ENCODE measurements at places on chromosomes 6 and 20.

GRCh38 chr20:62529896-62530642 lies 54.3 kb upstream of the GATA5 start:
- DNase-seq: no peak

DNA sequence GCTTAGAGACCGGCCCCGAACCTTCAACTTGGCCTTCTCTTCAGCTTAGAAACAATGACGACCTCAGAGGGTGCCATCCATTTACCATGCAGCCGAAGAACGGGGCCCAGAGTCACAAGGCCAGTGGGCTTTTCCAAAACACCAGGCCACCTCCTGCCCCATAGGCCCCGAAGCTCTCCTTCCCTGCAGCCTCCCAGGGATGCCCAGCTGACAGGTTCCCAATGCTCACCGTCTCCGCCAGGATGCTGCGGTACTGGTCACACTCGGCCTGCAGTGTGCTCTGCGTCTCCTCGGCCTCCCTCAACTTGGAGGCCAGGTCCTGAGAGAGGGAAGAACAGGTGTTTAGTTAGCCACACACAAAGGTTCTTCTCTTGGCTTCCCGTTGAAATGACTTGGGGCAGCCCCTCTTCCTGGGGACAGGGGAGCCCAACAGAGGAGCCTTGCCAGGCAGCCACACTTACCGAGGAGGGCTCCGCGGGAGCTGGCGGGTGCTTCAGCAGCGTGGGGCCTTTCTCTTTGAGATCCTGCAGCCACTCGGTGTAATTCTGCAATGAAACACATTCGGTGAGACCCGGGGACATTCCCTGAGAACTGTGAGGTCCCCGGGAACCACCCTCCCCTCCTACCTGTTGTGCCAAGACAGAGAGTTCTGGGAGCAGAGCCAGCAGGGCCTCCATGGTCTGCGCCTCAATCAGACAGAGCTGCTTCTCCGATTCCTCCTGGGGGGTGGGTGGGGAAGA lies 51.5 kb downstream of the DSTN start:
- no peak for DNase-seq

GRCh38 chr6:105884426-105884825 lies 201.7 kb upstream of the PRDM1 start:
- DNase-seq: no peak

DNA sequence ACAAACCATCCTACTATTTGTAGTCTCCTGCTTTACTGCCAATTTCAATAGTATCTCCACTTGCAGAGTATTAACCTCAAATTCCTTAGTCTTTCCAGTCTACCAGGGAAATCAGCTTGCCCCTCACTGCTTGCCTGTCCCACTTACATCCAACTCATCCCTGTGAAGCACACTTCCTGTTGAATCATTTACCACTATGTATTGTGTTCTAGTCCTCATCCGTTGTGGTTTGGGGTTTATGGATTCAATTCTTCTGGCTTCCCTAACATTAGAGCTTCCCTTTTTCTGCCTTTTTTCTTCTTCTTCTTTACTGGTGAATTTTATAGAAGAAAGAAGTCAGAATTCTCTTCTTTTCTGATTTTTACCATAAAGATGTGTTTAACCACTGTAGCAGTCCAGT lies 5.1 kb upstream of the TXLNB start:
- peak; percentile 32 for DNase-seq

DNA sequence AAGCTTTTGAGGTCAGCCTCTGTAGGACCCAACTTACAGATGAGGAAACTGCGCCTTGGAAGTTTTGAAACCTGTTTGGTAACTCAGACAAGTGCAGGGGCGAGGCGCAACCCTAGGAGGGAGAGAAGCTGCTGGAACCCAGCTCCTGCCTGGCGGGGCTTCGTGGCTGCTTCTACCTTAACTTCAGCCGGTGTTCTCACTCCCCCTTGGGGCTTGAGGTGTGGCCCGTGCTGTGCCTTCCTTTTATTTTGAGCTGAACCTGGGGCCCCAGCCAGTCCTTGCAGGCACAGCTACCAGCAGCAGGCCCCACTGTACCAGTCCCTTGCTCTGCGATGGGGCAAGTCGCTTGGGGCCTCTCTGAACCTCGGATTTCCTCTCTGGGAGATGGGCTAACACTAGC lies 12.0 kb downstream of the RBM38 start:
- no peak for DNase-seq

DNA sequence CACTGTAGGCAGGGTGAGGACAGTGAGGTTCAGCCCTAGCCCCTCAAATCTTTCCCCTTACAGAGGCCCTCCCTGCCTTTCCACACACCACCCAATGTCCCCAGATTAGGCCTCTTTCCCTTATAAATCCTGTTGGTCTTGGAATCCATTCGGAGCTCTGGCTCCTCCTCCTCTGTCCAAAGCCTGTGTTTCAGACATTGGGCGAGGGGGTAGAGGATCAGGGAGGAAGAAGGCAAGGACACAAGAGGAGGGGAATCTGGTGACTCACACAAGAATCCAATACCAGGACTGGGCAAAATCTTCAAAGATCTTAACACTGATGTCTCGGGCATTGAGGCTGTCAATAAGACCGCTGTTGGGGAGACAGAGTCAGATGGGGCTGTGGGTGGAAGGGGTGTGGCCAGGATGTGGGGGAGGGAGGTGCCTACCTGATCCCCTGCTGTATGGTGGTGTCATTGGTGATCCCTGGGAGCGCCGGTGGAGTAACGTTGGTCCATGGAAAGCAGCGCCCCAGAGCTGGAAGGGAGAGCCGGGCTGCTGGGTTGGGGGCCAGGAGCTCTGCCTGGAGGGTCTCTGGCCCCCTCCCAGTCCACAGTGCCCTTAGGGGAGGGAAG lies 7.6 kb downstream of the SLC44A4 start:
- no peak for DNase-seq

GRCh38 chr6:5121956-5122355 lies 36.8 kb downstream of the PPP1R3G start:
- DNase-seq: no peak

DNA sequence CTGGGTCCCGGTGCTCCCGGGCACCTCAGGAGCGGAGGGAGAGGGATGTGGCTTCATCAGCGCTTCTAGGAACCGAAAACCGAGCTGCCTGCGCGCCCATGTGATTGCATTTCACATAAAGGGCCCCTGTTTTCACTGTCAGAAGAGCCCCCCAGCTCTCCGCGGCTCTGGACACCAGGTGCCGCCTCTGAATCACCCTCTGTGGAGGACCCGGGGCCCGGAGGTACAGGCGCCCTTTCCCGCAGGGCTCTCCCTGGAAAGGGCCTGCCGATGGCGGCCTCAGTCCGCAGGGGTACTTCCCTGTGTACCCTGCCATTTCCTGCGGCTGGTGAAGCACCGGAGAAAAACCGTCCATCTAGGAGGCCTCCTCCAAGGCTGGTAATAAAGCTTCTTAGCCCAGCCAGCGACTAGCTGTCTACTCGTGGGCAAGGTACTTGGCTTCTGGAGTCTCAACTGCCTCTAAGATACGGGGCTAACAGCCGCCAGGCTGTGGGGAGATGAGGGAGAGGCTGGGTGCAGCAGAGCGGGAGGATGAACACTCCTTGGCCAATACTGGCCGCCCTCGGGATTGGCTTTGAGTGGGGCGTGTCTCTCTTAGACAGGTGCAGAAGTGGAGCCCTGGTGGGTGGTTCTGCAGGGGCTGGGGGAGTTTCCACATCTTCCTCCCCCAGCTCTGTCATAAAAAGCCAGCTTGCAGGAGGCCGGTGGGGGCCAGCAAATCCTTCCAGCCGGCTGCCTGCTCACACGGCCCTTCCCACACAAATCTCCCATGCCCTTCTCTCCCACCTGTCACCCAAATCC lies 1.6 kb downstream of the PPP1R16B start:
- DNase-seq: no peak

DNA sequence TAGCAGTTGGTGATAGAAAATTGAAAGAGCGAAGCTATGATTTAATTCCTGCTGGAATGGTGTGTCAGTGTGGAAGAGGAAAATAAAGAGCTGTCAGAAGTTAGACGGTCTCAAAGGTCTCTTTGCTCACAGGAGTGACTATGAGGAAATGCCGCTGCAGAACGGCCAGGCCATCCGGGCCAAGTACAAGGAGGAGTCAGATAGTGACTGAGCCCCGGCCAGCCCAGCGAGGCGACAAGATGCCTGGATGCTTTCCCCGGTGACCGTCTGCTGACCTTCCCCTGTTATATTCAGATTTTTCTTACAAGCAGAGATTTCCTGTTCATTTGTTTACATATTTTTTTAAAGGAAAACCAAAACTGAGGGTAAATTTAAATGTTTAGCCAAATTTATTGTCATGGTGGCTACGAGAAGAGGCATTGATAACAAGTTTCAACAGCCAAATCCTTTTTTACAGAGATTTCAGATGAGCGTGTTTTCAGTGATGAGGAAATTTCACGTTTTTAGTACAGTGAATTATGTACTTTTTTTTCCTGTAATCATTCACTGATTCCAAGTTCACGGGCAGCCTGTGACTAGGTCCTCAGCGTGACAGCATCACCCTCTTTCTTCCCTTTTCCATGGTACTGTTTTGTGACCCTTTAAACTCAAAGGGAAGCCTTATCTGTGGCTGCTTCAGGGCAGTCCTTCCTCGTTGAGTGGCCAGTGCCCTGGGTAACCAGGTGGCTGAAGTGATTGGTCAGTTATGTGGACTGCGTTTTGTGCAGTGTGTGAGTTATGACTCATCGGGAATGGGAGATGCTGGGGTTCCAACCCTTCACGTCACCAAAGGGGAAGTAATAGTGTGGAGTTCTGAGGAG lies 12.6 kb downstream of the DYNLT1 start:
- peak; percentile 86 for DNase-seq

GRCh38 chr6:54586251-54586650 lies 260.3 kb upstream of the FAM83B start:
- peak; percentile 26 for DNase-seq

DNA sequence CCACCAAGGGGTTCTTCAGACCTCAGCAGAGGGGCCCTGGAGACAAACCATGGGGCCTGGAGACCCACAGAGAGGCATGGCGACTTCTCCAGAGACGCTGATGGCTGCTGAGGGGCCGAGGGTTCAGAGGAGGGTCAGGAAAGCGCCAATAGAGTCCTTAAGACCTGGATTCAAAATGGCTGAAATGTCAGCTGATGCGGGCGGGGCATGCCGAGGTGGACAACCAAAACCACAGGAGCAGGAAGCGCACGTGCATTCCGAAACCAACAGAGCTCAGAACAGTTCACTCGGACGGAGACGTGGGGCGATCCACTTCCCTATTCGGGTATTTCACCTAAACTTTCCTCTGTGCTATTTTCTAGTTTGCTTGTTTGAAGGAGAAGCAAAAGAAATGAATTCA lies 99.9 kb upstream of the RIN2 start:
- no peak for DNase-seq

DNA sequence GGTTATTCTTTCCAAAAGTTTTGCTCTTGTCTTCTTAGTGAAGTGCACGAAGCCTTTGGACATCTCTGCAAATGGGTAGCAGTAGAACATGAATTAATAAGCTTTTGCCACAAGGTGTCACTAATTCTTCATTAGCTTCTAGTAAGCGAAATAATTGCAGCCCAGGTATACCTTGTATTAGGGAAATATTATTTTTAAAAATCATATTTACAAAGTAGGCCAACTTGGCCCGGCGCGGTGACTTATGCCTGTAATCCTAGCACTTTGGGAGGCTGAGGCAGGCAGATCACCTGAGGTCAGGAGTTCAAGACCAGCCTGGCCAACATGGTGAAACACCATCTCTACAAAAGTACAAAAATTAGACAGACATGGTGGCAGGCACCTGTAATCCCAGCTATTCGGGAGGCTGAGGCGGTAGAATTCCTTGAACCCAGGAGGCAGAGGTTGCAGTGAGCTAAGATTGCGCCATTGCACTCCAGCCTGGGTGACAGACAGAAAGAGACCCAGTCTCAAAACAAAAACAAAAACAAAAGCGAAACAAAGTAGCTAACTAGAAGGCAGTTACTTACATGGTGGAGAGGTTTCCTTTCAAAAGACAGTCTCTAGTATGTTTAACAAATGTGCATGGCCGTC lies 8.8 kb upstream of the RSPH3 start:
- peak; percentile 52 for DNase-seq

- DNase-seq: no peak
Measured at GRCh38 chr6:166394036-166394892, 11.5 kb upstream of the MPC1 start.

DNA sequence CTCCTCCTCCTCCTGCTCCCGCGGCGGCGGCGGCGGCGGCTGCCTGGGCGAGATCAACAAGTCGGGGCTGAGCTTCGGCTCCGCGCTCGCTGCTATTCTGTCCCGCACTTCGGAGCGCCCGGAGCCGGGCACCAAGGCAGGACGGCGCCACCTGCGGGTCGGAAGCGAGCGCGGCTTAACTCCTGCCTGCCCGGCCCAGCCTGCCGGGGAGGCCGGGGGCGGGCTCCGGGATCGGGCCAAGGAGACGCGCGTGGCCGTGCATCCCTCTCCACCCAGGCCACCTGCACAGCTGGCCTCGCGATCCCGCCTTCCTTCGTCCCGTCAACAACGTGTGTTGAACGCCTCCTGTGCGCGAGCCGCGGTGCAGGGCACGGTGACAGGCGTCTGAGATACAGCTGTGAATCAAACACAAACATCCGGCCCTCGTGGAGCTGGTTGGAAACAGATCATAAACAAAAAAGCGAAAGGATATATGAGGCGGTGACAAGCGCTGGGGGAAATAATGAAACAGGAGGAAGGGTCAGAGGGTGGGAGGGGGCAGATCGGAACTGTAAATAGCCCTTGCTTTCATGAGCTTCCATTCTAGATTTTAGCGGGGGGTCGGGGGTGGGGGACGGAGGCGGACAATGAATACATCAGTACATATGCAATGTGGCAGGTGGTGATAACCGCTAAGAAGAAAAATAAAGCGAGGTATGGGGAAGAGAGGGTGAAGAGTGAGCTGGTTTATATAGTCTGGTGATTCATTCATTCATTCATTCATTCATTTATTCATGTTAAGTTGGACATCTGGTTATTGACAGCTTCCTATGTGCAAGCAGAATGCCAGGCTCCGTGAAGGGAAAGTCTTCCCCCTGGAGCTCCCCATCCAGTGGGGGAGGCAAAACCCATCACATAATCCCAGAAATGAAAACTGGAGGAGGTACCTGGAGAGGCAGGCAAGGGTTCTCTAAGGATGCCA lies 2.0 kb upstream of the KCNB1 start:
- DNase-seq: peak; percentile 94

DNA sequence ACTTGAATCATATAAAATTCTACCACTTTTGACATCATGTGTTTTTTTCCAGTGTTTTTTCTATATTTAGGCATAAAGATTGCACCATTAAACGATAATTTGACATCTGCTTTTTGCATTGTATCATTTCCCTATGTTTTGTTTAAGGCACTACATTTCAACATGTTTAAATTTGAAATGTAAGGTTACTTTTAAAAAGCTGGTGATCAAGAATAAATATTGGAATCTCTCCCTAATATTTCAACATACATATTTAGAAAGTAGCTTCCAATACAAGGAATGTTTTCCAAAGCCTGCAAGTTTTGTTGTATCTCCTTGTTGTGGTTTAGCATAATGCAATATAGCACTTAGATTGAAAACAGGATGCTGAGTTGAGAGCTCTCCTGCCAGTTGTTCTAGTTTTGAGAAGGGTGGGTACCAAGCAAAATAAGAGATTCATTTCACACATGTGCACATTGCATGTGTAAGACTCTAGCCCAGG lies 76.5 kb downstream of the SYNJ2 start:
- DNase-seq: no peak

GRCh38 chr20:33532753-33533459 lies 43.0 kb downstream of the CBFA2T2 start:
- DNase-seq: peak; percentile 18
